Stimulated activated CD8-positive, alpha-beta memory T cell treated with anti-CD3 and anti-CD28 coated beads, Interleukin-2, amount 100 ng/mL, for 1 hour (primary cell): ENCODE measurements at places on chromosomes 2 and 18.

DNA sequence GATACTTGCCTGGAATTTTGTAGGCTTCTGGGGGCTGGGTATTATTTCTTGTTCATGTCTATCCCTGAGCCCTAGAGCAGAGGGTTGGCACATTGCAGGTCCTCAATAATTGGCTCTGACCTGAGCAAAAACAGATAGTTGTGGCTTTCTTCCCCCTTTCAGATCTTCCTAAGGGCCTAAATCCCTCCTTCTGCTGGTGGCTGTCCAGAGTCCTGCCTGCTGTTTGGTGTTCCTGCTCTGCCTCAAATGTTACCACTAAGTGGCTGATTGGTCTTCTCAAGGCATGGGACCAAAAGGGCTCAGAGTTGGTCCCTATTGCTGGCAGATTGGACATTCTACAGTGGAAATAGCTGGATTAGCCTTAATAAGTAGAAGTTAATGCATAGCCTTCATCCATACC is 1.1 kb upstream of the CRYGB start:
- no peak for DNase-seq

- peak; percentile 5 for DNase-seq
Observed at GRCh38 chr2:216554286-216554685, 55.6 kb downstream of the RPL37A start.

DNA sequence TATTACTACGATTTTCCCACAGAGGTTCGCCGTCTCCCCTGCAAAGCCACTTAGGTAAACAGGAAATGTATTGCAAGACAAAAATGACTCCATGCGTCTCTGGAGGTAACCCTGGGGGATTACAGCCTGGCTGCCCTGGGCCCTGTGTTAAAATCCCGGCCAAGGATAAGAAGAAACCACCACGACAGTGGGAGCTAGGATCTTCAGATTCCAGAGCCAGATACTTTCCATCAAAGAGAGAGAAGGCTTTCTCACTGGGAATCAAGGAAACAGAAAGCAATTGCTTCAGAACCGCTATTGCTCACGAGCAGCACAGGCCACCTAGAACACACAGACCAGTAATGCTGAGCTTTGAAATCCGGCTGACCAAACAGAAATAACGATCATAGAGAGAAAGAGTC is 97.9 kb upstream of the ZNF516 start:
- DNase-seq: no peak

DNA sequence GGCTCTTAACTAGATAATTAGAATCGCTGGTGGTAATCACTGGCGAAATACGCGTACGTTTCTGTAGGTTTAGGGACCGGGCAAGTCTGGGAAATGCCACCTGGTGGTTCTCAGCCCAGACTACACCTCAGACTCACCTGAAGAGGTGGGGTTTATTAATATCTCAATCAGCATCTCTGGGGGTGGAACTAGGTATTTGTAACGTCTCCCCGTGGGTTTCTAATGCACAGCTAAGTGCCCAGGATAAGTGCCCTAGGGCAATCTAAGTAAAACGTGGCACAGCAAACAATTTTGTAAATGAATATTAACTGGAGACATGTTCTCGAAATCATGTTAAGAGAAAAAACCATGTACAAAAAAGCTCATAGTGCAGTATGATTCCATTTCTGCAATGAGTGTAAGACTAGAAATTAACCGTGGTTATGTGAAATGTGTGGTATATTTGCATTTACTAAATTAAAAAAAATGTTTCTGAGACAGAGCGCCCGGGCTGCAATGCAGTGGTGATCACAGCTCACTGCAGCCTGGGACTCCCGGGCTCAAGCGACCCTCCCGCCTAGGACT is 760 bp upstream of the CNOT11 start:
- DNase-seq: no peak

DNA sequence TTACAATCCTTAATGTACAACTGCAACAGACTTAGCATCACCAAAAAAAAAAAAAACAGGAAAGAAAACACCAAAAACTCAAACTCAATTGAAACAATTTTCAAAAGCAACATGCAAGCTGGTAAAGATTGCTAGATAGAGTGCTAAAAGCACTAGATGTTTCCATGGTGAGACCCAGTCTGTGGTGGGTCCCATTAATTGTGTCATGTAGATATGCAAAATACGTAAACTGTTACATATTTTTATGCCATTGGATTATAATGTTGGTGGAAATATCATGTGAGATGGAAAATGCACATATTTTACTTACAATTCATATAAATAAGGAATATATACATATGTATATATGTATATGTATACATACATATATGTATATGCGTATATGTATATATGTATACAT is 30.5 kb downstream of the CSRNP3 start:
- no peak for DNase-seq

DNA sequence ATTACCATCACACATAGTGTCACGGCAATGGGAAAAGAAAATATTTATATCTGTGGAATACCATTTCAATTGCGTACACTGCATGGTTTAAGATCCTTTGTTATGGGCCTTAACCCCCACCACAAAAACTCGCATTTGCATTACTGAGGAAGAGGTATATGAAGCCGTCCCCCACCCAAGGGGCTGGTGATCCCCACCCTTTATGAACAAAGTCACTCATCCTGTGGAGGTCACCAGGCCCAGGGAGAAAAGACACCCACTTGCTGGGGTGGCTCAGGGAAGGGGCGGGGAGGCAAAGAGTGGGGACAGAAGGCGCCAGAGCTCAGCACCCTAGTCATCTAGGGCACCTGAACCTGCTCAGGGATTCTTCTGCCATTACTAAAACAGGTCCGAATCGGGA is 133.8 kb downstream of the ZNF516 start:
- no peak for DNase-seq

- DNase-seq: no peak
Observed at GRCh38 chr2:214377286-214377624, 33.6 kb upstream of the VWC2L start.
